Activated CD4-positive, alpha-beta T cell treated with anti-CD3 and anti-CD28 coated beads for 36 hours (primary cell): ENCODE measurements at places on chromosomes 2 and 18. TPM values are rescaled to one million over a fixed set of nuclear protein-coding genes. Genes with fewer than 3 reads are reported as not detected.
A peak's percentile ranks its signal among the peaks of the same experiment; 100 is the strongest.

GRCh38 chr18:7567474-7568425, 634 bp downstream of the PTPRM start:
- DNase-seq: peak; percentile 41

DNA sequence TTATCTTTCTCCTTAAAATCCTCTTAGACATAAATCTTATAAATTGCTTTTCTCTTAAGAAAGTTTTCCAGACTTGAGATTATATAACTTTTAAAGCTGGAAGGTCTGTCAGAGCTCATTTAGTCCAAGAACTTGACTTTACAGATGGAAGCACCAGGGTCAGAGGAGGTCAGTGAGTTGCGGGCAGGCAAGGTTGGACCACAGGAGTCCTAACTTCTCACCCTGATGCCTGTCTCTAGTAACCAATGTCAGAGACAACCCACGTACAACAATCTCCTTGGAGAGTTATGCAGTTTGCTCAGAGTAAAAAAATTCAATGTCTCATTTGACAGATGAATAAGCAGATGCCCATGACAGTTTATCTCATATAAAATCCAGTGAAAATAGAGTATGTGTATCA, 203.9 kb downstream of the DLGAP1 start:
- DNase-seq: no peak

- DNase-seq: no peak
These were observed 248.1 kb downstream of the MEIS1 start for GRCh38 chr2:66683064-66683463.

DNA sequence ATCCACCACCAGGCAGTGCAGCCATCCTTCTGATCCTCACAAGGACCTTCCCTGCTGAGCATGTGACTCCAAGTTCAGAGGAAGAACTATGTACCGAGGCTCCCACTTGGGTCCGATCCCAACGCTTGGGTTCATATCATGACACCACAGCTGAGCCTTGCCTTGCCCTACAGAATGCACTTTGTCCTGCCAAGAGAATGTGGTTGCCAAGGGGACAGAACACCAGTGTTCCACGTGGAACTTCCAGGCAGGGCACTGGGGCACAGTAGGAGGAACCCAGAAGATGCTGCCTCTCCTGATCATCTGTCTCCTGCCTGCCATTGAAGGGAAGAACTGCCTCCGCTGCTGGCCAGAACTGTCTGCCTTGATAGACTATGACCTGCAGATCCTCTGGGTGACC, at the start of gene TEX51:
Gene TEX51 (plus strand): TSS at position 255 of the 400 bp plus-strand sequence. CDS start 29 bp downstream, at position 284.
- DNase-seq: no peak

Gene CYP27A1
- 0.16 TPM for total RNA-seq

- DNase-seq: no peak
These were observed 20.6 kb downstream of the PDE1A start for GRCh38 chr2:182406221-182406620.

DNA sequence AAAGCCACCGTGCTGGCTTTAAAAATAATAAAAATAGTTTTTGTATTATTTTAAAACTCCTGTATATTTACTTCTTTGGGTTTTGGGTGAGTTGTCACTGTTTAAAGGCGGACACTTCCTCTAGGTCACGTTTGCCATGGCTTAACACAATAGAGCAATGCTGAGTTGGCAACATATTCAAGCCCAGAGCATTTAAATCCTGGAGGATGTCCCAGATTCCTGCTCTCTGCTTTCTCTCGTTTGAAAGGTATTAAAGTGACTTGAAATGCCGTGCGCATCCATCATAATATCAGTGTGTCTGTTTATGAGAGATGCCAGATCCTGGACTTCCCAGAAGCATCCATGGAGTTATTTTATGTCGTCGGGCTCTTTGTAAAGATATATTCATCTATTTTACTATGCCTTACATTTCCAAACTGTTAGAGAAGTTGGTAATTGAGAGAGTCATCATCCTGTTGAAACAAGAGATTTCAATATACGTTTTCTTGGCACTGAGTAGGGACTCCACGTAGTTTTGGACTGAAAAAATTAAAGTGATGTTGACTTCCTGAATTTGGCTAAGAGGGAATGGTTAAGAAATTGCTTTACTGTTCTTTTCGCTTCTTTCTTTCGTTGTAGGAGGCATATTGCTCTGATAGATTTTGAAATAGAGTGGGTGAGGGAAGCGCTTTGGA, 150.6 kb downstream of the ZNF236 start:
- no peak for DNase-seq

- DNase-seq: no peak
These were observed 92.1 kb downstream of the PXDN start for GRCh38 chr2:1652034-1652790.

- DNase-seq: no peak
These were observed 27.9 kb upstream of the SPTBN1 start for GRCh38 chr2:54428108-54428831.

Gene PRSS56
- not detected for total RNA-seq
